CD4-positive, alpha-beta T cell treated with Interleukin-10 for 1 hour (primary cell): ENCODE measurements at places on chromosomes 5 and 9.

GRCh38 chr9:21825637-21826036 is 23.2 kb downstream of the MTAP start:
- DNase-seq: no peak

GRCh38 chr5:39202597-39203274 is 16.6 kb downstream of the FYB1 start:
- DNase-seq: peak; percentile 73

DNA sequence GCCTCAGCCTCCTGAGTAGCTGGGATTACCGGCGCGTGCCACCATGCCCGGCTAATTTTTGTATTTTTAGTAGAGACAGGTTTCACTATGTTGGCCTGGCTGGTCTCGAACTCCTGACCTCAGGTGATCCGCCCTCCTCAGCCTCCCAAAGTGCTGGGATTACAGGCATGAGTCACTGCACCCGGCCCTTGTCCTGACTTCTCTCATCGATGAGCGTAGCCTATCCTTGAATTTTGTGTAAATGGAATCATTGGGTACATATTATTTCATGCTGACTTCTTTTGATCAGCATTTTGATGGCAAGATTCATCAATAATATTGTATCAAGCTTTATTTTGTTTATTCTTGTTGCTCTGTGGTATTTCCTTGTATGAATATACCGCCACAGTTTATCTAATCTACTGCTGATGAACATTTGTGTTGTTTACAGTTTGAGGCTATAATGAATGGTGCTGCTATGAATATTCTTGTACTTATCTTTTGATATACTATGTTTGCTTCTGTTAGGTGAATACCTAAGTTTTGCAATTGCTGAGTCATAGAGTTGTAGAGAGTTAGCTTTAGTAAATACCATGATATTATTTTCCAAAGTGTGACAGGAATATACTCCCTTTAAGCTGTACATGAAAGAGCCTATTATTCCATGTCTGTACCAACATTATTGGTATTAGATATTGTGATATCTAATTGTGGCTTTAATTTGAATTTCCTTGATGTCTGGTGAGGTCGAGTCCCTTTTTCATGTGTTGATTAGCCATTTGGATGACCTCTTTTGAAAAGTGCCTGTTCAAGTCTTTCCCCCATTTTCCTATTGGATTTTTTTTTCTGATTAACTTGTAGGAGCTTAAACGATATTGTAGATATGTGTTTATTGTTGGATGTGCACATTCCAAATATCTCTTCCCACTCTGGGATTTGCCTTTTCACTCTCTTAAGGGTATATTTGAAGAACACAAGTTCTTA is 107.5 kb downstream of the RGS3 start:
- no peak for DNase-seq

GRCh38 chr9:10983251-10983650 is 370.4 kb upstream of the PTPRD start:
- DNase-seq: no peak

- no peak for DNase-seq
These were observed 270.4 kb upstream of the DMRT1 start for GRCh38 chr9:571066-571465.

DNA sequence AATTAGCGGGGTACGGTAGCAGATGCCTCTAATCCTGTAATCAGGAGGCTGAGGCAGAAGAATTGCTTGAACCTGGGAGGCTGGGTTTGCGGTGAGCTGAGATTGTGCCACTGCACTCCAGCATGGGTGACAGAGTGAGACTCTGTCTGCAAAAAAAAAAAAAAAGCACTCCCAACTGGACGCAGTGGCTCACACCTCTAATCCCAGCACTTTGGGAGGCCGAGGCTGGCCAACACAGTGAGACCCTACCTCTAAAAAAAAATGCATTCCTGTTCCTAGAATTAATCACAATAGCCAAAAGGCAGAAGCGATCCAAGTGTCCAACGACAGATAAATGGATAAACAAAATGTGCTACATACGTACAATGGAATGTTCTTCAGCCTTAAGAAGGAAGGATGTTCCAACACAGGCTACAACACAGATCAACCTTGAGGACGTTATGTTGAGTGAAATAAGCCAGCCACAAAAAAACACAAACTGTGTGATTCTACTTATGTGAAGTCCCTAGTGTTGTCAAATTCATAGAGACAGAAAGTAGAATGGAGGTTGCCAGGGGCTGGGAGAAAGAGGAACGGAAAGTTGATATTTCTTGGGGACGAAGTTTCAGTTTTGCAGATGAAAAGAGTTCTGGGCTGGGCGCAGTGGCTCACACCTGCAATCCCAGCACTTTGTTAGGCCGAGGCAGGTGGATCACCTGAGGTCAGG is 13.8 kb downstream of the FAM78A start:
- DNase-seq: no peak

GRCh38 chr5:133844836-133845235 is 123.6 kb downstream of the C5orf15 start:
- DNase-seq: no peak

DNA sequence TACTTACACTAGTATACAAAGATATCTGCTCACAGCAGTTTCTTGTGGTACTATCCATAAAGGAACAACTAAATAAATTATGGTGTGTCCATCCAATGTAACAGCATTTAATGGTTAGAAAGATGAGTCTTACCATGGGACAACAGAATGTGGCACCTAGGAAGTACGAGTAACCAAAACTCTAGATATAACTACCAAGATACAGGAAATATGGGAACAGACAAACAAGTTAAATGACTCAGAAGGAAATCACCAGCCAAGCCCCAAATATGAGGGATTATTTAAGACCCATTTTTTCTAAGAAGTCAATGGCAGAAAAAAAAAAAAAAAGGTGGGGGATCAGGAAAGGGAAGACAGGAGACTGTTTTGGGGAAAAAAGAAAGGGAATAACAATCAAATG is 294.8 kb downstream of the PRELID2 start:
- no peak for DNase-seq

DNA sequence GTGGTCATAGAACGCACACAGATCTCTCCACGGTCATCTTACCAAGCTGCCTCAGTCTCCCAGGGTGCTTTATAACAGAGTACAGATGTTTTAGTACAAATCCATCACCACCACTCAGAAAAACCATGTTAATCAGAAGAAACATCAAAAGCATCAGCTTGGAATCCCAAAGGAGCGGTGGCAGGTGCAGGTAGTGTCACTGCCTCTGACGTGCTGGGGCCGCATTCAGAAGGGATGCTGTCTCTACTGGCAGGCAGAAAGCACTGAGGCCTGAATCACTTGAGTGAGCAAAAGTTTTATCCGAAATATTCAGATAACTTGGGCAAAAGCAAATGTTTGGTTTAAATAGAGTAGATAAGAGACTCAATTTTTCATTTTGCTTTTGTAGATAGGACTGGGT is 448.4 kb upstream of the ZNF608 start:
- no peak for DNase-seq

GRCh38 chr5:57221049-57221568 is 47.2 kb downstream of the GPBP1 start:
- DNase-seq: peak; percentile 86

DNA sequence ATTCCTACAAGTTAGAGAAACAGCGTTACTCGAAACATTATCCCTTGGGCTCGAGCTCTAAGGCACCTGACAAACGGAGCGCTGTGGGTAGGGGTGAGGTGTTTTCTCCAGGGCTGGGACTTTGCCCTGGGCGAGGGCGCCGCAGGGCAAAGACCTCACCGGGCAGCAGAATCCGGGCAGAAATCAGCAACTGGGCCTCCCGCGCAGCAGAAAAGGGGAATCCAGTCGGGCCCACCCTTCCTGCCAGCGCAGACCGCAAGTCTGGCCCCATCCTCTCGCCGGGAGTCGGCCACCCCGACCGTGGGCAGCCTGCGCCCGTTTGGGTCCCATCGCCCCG is 430 bp upstream of the MSH3 start:
- DNase-seq: no peak

DNA sequence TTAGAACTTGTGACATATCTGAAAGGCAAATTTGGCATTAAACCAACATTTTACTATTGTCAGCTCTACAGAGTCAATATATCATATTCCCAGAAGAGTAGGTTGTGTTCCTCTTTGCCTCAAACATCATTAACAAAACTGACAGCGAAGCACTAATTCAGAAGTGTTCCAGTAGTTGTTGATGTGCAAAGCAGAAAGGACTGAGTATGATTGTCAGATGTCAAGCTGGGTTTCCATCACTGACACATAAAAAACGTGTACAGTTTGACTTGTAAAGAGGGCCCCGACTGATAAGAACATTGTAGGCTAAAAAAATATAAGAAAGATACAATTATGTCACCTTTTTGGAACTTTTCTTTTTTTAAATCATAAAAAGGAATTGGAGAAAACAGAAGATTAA is 101.5 kb upstream of the ZNF608 start:
- DNase-seq: no peak

GRCh38 chr5:72018143-72018803 is 89.0 kb upstream of the MAP1B start:
- DNase-seq: peak; percentile 58

DNA sequence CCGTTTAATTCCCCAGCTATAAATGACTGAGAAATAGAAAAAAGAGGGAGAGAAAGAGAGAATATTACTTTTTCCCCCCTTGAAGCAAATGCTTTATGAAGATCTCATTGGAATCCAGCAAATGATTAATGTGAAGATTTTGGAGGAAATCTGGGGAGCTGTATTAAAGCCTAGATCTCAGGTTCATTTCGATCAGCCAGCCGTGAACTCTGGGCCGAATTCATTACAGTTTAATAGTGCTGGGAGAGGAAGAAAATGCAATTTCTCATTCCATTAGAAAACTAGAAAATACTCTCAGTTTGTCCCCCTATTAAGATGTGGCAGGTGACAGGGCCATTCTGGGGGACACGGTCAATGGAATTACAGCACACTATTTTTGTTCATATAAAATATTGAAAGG is 4.8 kb downstream of the OTP start:
- DNase-seq: no peak

- no peak for DNase-seq
These were observed 30.8 kb upstream of the UNC5A start for GRCh38 chr5:176779537-176779936.

- DNase-seq: no peak
These were observed 642.3 kb downstream of the DMRTA1 start for GRCh38 chr9:23088932-23089364.

DNA sequence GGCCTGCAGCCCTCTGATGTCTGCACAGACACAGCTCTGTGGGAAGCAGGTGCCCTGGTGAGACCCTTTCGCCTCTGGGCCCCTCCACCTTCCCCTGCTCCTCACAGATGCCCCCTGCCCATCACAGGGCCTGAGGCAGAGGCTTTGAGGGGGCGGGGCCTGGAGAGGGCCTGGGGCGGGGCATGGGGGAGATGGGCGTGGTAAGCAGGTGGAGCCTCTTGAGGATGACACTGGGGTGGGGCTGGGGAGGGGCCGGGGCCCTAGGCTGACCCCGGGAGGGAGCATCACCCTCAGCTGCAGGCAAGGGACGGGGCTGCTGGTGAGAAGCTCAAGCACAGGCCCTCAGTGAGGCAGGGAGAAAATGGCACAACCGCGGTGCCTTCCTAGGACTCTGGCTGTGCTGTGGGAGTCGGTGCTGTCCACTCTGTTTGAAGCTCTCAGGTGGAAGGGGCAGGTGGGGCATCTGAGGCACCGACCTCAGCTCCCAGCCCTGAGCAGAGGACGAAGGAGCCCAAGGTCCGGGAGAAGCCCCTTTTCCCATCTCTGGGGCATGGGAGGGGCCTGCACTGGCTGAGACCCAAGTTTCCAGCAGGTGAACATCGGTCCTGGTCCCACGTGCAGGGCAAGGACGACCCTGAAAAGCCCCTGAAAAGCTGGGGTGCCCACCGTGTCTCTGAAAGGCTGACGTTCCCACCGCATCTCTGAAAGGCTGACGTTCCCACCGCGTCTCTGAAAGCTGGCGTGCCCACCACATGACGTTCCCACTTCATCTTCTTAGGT is 17.5 kb upstream of the SLC9A3 start:
- no peak for DNase-seq

DNA sequence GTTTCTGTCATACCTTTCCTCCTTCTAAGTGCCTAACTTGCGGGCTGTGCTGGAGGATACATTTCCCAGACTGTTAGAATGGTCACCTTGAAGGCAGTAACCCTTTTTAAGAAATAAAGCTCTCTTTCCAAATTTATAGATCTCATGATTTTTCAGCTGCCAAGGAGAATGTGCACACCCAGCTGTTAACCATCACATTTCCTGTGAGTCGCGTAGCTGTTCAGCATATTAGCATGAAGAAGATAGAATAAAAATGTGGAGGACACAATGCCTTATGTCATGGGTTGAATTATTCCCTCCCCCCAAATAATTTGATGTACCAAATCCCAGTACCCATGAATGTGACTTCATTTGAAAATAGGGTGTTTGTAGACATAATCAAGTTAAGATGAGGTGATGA is 729.4 kb downstream of the MTRR start:
- DNase-seq: no peak

- no peak for DNase-seq
These were observed 6.7 kb upstream of the PHF2 start for GRCh38 chr9:93569621-93570174.

GRCh38 chr9:123356851-123357742 is 1.1 kb downstream of the CRB2 start:
- DNase-seq: no peak

- no peak for DNase-seq
These were observed 7.0 kb downstream of the ADAMTS13 start for GRCh38 chr9:133429214-133429613.
